ENCODE measurements at places on chromosomes 13 and 19. TPM values are rescaled to one million over a fixed set of nuclear protein-coding genes. Genes with fewer than 3 reads are reported as not detected.

DNA sequence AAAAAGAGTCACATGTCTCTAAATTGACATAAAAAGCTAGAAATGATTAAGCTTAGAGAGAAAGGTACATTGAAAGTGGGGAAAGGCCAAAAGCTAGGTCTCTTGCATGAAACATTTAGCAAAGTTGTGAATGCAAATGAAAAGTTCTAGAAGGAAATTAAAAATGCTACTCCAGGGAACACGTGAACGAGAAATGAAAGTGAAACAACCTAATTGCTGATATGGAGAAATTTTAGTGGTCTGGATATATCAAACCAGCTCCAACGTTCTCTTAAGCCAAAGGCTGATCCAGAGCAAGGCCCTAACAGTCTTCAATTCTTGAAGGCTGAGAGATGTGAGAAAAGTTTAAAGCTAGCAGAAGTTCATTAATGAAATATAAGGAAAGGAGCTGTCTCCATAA lies 419.8 kb downstream of the SLITRK6 start:
- no peak for DNase-seq

GRCh38 chr13:44795176-44795575 lies 194.1 kb downstream of the NUFIP1 start:
- DNase-seq, result no peak

- no peak for DNase-seq
Observed at GRCh38 chr13:27496536-27497273, 46.3 kb upstream of the MTIF3 start.

DNA sequence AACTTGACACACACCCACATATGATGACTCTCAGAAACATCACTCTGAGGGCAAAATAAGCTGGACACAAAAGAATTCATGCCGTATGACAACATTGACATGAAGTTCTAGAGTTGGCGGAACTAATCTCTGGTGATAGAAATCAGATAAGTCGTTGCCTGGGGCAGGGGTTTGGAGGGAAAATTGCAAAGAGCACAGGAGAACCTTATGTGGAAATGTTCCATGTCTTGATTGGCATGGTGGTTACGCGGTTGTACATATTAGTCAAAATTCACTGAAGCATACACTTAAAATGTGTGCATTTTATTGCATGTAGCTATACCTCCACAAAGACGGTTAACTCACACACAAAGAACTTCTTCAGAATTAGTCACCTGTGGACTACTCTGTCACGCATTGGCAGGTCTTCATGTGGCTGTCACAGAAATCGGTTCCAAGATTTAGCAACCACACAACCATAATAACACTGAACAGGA lies 137.8 kb upstream of the GJB6 start:
- DNase-seq, result no peak

GRCh38 chr13:109816112-109816807 lies 29.9 kb upstream of the IRS2 start:
- DNase-seq, result no peak

DNA sequence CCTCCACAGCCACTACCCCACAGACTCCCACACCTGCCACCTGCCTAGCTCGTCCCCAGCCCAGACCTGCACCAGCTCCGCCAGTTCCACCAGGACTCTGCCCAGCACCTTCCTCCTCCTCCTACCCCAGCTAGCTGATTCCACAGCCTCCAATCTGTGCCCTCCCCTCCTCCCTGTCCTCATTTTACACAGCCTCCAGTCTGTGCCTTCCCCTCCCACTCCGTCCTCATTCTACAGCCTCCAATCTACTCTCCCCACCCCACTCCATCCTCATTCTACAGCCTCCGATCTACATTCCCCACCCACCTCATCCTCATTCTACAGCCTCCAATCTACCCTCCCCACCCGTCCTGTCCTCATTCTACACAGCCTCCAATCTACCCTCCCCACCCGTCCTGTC lies 7.3 kb downstream of the MYDGF start:
- DNase-seq, result no peak

GRCh38 chr19:14089662-14090508 lies 666 bp downstream of the SAMD1 start:
- no peak for DNase-seq

GRCh38 chr19:13094106-13094504 lies 8.6 kb downstream of the LYL1 start:
- DNase-seq, result no peak

DNA sequence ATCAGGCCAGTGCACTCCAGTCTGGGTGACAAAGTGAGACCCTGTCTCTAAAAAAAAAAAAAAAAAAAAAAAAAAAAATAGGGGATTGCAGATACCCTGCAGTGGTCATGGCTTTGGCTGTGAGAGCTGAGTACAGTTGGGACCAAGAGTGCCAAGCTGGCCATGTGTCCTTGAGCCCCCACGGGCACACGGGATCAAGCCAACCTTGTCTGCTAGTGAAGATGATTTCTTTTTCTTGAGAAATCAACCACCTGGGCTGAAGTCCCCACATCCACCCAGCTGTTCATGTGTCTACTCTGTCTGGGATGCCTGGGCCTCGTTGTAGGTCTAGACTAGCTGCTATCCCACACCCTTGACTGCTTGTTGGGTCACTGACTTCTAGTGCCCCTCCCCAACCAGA lies 34.0 kb downstream of the CERS4 start:
- DNase-seq, result no peak

Gene TLE6
- 1.4 TPM for total RNA-seq

Gene ITPKC
- total RNA-seq, result 9.3 TPM

Gene IGFL3
- total RNA-seq, result not detected

All from urinary bladder (tissue), 4 donors.